ENCODE measurements at places on chromosomes 4 and X. TPM values are rescaled to one million over a fixed set of nuclear protein-coding genes. Genes with fewer than 3 reads are reported as not detected.

DNA sequence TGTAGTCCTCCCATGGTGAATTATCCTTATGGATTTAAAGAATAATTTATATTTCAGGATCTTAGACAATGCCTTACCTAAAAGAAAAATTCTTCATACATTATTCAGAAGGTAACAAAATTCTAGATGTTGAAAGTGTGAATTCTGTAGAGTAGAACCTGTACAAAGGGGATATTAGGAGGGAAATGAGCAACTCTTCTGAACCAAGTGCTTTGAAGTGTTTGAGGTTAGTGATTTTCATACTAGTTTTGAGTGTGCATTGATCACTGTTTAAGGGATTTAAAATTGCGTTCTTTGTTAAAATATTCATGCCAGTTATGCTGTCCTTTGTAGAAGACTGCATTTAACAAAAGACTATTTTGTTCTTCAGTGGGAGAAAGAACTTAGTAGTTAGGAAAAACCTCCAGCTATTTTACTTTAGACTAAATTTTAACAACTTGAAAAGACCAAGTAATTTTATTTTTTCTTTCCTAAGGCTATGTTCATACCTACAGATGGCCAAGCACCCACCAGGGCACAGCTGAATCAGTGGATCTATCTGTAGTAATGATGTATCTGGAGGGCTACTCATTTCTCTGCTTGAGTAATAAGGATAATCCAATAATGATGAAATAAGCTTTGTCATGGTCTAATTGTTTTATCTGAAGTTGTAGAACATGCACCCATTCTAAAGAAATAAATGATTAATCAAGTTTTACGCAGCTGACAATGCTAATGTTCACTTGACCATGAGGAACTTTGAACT lies 134.3 kb upstream of the RPS6KA6 start:
- DNase-seq: no peak

GRCh38 chr4:4794421-4794820 lies 65.0 kb upstream of the MSX1 start:
- no peak for DNase-seq

DNA sequence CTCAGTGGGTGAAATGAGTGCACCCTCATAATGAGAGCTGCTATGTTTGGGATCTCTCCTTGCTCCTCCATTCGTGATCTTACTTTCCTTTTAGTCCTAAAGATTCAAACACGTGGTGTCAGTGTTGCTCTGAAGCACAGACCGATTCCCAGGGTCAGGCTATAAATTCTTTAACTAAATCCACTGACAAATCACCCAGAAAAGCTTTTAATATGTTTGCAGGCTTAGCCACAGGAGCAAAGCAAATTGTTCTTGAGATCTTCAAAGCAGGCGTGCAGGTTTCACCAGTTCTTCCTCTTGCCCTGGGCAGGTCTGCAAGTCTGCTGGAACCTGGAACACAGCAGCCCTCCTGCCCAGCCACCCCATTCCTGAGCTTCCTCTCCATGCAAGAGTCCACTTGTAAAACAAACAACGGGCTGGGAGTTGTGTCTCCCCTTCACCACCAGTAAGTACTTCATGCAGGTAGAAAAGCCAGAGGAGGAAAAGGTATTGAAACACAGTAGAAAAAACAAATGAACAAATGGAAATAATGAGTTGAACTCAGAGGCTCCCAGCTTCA lies 70.1 kb upstream of the ENPP6 start:
- no peak for DNase-seq

TMPRSS11F gene
- total RNA-seq: 11.3 TPM

ERCC6L gene
- total RNA-seq: 0.40 TPM

All from suprapubic skin (tissue), 4 donors.